H9 (cell line): ENCODE measurements at places on chromosomes 3 and 15.

GRCh38 chr3:107661447-107662123 is 138.8 kb downstream of the BBX start:
- H3K27ac ChIP-seq, result no peak overlapping the region
- DNase-seq, result no peak
- peaks cover 2% of the 10 kb centered on the region; the same call in 1 of the 2 replicates for H3K4me1 ChIP-seq

GRCh38 chr3:21665444-21666100 is 85.4 kb downstream of the ZNF385D start:
- H3K4me1 ChIP-seq, result peaks cover 2% of the 10 kb centered on the region; the same call in 1 of the 2 replicates
- H3K27ac ChIP-seq, result no peak overlapping the region
- no peaks in the 10 kb centered on the region for H3K27me3 ChIP-seq
- H3K4me3 ChIP-seq, result 0 out of 3 replicates have a peak overlapping the region, but pooled peaks have one; percentile 0

GRCh38 chr3:123180791-123181190 is 21.0 kb upstream of the SEC22A start:
- H3K4me1 ChIP-seq, result no peaks in the 10 kb centered on the region
- H3K36me3 ChIP-seq, result no peaks in the 10 kb centered on the region
- no peaks in the 10 kb centered on the region for H3K27me3 ChIP-seq
- no peak overlapping the region for H3K27ac ChIP-seq
- DNase-seq, result no peak
- no peak overlapping the region for H3K4me3 ChIP-seq

DNA sequence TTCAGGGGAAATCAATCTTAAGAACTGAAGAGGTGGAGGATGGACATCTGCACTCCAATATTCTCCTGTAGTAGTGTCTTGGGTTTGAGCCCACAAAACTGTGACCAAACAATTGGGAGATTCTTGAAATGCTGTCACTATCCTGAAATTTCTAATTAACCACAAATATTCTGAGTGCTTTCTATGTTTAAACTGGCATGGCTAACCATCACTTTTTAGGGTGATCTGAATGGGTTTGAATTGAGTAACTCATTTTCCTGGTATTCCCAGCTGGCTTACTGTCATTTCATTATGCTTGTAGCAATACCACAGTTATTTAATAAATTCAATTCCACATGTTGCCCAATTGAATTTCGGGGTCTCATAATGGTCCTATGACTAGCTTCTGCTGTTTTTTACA is 216.9 kb upstream of the DCBLD2 start:
- H3K27me3 ChIP-seq, result no peaks in the 10 kb centered on the region
- no peak overlapping the region for H3K27ac ChIP-seq
- no peak overlapping the region for H3K4me3 ChIP-seq
- no peak for DNase-seq
- H3K4me1 ChIP-seq, result no peaks in the 10 kb centered on the region

- DNase-seq, result no peak
- no peak overlapping the region for H3K4me3 ChIP-seq
- no peak overlapping the region for H3K27ac ChIP-seq
Observed at GRCh38 chr3:104206925-104207324, 1159.8 kb upstream of the ALCAM start.

GRCh38 chr15:28996289-28996688 is 110.5 kb downstream of the APBA2 start:
- H3K4me3 ChIP-seq, result no peak overlapping the region
- H3K4me1 ChIP-seq, result peaks cover 6% of the 10 kb centered on the region; the same call in 1 of the 2 replicates
- peaks cover 4% of the 10 kb centered on the region; the same call in 2 of the 3 replicates for H3K36me3 ChIP-seq
- no peak for DNase-seq
- H3K27me3 ChIP-seq, result no peaks in the 10 kb centered on the region

- H3K4me3 ChIP-seq, result no peak overlapping the region
- H3K36me3 ChIP-seq, result no peaks in the 10 kb centered on the region
- no peaks in the 10 kb centered on the region for H3K27me3 ChIP-seq
- no peak for DNase-seq
Observed at GRCh38 chr15:51223771-51224229, 114.6 kb downstream of the CYP19A1 start.

GRCh38 chr15:58114812-58115211 is 23.4 kb upstream of the AQP9 start:
- H3K4me3 ChIP-seq, result no peak overlapping the region
- H3K27me3 ChIP-seq, result no peaks in the 10 kb centered on the region
- no peak overlapping the region for H3K27ac ChIP-seq
- no peak for DNase-seq
- H3K36me3 ChIP-seq, result no peaks in the 10 kb centered on the region

DNA sequence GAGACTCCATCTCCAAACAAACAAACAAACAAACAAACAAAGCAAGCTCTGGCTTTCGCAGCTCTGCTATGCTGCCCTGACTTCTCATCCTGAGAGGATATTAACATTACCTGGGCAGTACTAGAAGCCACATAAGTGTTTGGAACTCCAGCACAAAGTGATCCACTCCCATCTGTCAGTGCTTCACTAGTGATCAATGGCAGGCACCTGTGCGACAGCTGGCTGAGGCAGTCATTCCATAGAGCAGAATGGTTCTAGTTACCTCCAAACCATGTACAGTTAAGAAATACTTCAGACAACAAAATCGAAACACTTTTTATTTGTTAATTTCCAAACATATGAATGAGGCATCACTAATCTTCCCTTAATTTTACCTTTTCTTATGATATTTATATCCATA is 2.8 kb upstream of the MB21D2 start:
- H3K4me3 ChIP-seq, result peak overlapping the region; percentile 30; the same call in 1 of the 3 replicates
- H3K27ac ChIP-seq, result no peak overlapping the region
- DNase-seq, result no peak
- no peaks in the 10 kb centered on the region; the same call in 1 of the 2 replicates for H3K27me3 ChIP-seq
- H3K4me1 ChIP-seq, result peaks cover 13% of the 10 kb centered on the region
- H3K36me3 ChIP-seq, result no peaks in the 10 kb centered on the region

GRCh38 chr3:12830785-12831156 is 10.6 kb downstream of the RPL32 start:
- H3K27me3 ChIP-seq, result no peaks in the 10 kb centered on the region; the same call in 1 of the 2 replicates
- no peak overlapping the region for H3K27ac ChIP-seq
- no peak overlapping the region for H3K4me3 ChIP-seq
- DNase-seq, result no peak
- peaks cover 24% of the 10 kb centered on the region; the same call in 2 of the 3 replicates for H3K36me3 ChIP-seq

DNA sequence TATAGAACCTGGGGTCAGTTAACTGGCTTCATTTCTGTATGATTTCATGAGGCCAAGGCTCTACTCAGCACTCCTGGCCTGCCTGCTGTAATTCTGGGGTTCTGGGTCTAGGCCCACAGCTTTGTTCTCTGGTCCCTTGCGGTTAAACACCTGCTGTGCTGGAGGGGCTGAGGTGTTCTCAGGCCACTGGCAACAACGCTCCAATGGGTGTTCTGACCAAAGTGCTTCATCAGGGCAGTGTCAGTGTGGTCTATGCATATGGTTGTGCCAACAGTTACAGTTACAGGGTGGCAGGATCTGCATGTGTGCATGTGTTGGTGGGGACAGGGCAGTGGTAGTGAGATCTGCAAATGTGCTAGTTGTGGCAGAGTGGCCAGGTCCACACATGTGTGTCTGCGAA is 64.1 kb upstream of the GMNC start:
- no peaks in the 10 kb centered on the region for H3K27me3 ChIP-seq
- no peaks in the 10 kb centered on the region for H3K36me3 ChIP-seq
- no peaks in the 10 kb centered on the region for H3K4me1 ChIP-seq
- no peak for DNase-seq
- no peak overlapping the region for H3K4me3 ChIP-seq

GRCh38 chr3:141151439-141151838 is 80.2 kb upstream of the PXYLP1 start:
- H3K36me3 ChIP-seq, result no peaks in the 10 kb centered on the region
- no peak overlapping the region for H3K4me3 ChIP-seq
- DNase-seq, result no peak
- H3K27ac ChIP-seq, result no peak overlapping the region

DNA sequence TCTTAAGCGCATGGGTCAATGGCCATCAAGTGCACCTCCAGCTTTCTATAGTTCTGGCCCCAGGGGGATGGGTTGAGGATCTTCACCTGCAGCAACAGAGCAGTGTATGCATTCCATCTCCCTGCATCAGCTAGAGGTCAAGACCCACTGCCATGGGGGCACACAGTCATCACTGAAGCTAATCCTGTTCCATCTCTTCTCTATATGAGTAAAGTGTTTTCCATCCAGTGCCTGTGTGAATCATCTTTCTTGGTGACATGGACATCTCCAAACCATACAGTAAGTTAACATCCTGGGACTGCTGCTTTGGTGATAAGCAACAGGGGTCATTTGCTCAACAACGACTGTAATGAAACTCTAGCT is 4.4 kb upstream of the ENTPD3 start:
- no peak overlapping the region for H3K4me3 ChIP-seq
- H3K4me1 ChIP-seq, result no peaks in the 10 kb centered on the region; the same call in 1 of the 2 replicates
- H3K27me3 ChIP-seq, result peaks cover 3% of the 10 kb centered on the region; the same call in 1 of the 2 replicates
- H3K36me3 ChIP-seq, result no peaks in the 10 kb centered on the region
- H3K27ac ChIP-seq, result no peak overlapping the region

DNA sequence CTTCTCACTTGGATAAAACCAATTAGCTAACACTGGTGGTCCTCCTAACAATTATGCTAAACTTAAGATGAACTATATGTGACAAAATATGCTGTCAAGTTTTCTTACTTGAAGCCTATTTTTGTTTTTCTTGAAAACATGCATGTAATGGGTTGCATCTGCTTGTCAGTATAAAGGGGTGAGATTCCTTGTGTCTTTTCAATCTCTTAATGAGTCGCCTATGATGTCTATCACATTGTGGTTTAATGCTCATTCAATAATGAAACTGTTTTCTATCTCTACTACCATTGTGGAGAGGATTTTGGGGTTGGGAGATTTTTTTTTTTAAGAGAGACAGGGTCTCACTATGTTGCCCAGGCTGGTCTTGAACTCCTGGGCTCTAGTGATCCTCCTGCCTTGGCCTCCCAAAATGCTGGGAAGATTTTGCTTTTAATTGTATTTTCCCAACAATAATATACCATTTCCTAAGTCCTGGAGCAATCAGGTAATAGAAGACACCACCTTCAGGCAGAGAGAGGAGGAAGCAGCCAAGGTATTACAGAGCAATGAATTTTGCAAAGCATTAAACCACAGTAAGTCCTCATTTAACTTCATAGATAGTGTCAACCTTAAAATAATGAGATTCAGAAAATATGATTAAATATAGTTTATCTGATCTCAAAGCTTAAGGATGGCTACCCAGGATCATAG is 17.4 kb upstream of the TRMT10C start:
- H3K4me3 ChIP-seq, result no peak overlapping the region
- 0 out of 2 replicates have a peak, but pooled peaks cover 5% of the 10 kb centered on the region for H3K36me3 ChIP-seq

- H3K27ac ChIP-seq, result no peak overlapping the region
- peaks cover 2% of the 10 kb centered on the region; the same call in 1 of the 3 replicates for H3K36me3 ChIP-seq
- H3K27me3 ChIP-seq, result no peaks in the 10 kb centered on the region
Observed at GRCh38 chr15:84822653-84823281, 5.6 kb downstream of the ALPK3 start.

DNA sequence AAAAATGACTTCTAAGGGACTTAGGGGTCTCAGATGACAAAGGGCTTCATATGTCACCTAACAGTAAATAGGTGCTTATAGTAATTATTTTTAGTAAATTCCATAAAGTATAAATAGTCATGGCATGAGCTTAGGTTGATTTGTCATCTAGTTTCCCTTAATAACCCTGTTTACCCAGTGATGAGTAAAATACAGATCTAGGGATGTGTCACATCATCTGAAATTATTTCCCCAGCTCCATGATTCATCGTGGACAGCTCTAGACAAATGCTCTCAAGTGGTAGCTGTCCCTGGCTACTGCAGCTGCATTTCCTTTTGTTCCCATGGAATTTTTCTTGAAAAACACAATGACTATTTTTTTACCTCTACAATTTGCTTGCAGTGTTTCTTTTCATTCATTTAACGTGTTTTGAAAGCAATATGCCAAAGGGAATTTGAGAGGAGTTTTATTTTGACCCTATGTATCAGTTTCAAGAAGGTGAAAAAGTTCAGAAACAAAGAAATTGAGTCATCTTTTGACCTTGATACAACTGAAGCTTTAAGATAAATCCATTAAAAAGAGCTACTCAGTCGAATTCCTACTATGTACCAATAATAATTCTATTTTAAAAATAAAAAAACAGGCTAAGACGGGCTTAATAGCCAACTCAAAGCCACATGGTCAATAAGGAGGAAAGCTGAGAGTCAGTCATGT is 241.6 kb downstream of the KCNMB2 start:
- H3K4me1 ChIP-seq, result no peaks in the 10 kb centered on the region
- no peaks in the 10 kb centered on the region for H3K27me3 ChIP-seq
- H3K36me3 ChIP-seq, result no peaks in the 10 kb centered on the region
- H3K27ac ChIP-seq, result no peak overlapping the region
- DNase-seq, result no peak

DNA sequence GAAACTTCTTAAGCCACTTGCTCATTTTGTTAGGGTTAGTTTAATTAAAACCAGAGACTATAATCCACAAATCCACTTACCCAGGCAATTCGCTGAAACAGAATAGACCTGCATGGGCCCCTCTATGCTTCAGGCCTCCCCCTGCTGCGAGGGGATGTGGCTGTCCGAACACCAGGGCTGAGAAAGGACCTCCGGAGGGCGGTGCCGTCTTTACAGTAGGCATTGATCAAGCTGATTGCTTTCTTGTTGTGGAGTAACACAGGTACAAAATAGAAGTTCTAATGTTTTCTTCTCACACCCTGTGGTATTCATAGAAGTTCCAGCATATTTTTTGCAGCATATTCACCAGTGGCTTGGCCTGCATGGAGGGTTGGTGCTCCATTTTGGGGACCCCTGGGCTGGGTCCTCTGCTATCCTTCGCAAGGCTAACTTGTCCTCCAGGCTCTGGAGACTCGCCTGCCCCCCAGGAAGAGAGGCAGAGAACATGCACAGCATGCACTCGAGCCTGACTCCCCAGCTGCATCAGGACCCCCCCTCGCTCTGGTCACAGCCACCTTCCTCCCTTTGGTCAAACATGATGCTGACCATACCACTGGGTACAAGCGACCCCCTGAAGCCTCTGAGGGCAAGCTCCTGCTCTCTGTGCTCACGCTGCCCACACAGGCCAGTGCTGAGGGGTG is 55.3 kb downstream of the TPRA1 start:
- H3K4me1 ChIP-seq, result no peaks in the 10 kb centered on the region; the same call in 1 of the 2 replicates
- H3K36me3 ChIP-seq, result peaks cover under 1% of the 10 kb centered on the region; the same call in 1 of the 3 replicates
- H3K27ac ChIP-seq, result no peak overlapping the region
- no peak for DNase-seq
- H3K4me3 ChIP-seq, result no peak overlapping the region

- no peak overlapping the region for H3K4me3 ChIP-seq
- peaks cover 2% of the 10 kb centered on the region for H3K36me3 ChIP-seq
- H3K27ac ChIP-seq, result no peak overlapping the region
Observed at GRCh38 chr3:16897254-16897926, 12.6 kb downstream of the PLCL2 start.

- no peak overlapping the region for H3K4me3 ChIP-seq
- H3K36me3 ChIP-seq, result peaks cover 6% of the 10 kb centered on the region; the same call in 2 of the 3 replicates
- peak; percentile 74 for DNase-seq
- H3K27ac ChIP-seq, result no peak overlapping the region
- 0 out of 2 replicates have a peak, but pooled peaks cover 3% of the 10 kb centered on the region for H3K4me1 ChIP-seq
Observed at GRCh38 chr15:28935316-28935715, 49.5 kb downstream of the APBA2 start.

GRCh38 chr3:193963808-193964516 is 172.0 kb upstream of the HES1 start:
- no peaks in the 10 kb centered on the region for H3K36me3 ChIP-seq
- H3K27ac ChIP-seq, result no peak overlapping the region
- no peaks in the 10 kb centered on the region for H3K4me1 ChIP-seq
- H3K4me3 ChIP-seq, result no peak overlapping the region
